ENCODE measurements at places on chromosomes 4 and X.

DNA sequence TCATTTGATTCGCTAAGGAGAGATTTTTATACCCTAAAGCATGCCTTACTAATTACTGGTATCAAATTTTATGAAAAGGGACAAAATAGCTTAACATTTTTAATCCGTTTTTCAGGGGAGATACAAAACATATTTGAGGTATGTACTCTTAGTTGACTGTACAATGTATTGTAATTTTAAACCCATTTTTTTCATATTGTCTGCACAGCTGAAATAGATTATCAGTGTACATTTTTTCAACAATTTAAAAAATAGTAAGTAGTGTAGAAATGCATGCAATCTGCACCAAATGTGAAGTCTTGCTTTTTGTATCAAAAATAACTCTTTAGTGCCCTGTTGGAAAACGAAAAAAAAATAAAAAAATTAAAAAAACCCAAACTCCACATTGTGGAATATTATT, 82.2 kb downstream of the TENM3 start:
- no peak for DNase-seq

GRCh38 chr4:188680004-188680666, 540.9 kb downstream of the TRIML1 start:
- DNase-seq = no peak

- no peak for DNase-seq
Measured at GRCh38 chrX:151816934-151817333, 82.4 kb downstream of the CNGA2 start.

DNA sequence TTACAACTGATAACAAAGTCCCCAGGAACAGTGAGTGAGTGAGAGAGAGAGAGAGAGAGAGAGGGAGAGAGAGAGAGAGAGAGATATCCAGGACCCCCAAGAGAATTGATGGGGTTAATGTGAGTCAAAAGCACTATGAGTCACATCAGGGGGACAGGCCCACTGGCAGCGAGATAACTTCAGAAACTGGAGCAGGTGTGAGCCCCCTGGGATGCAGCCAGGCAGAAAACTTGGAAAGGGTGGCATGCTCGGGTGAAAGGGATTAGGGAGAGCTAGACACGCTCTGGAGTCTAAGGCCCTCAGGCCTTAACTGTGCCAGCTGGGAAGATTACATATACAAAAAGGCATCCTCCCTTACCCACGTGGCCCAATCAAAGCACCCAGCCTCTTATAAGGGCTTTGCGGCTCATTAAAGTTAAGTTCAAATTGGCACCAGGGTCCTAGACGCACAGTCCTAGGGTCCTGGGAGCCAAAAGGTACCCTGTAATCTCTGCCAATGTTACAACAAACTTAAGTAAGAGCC, 841 bp downstream of the ACOT9 start:
- DNase-seq = no peak

DNA sequence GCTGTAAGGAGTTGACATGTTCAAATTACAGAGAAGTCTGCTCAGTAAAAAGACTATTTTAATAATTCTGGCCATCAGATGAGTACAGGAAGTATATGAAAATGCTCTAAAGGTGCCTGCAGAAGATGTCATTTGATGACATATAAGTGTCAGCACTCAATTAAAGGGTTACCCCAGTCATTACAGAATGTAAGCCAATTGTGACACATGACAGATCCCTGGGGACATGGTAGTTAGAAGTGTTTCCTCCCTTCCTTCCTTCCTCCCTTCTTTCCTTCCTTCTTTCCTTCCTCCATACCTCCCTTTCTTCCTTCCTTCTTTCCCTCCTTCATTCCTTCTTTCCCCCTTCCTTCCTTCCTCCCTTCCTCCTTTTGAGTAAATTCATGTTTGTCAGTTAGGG, 453.0 kb downstream of the RAPGEF2 start:
- DNase-seq = no peak

DNA sequence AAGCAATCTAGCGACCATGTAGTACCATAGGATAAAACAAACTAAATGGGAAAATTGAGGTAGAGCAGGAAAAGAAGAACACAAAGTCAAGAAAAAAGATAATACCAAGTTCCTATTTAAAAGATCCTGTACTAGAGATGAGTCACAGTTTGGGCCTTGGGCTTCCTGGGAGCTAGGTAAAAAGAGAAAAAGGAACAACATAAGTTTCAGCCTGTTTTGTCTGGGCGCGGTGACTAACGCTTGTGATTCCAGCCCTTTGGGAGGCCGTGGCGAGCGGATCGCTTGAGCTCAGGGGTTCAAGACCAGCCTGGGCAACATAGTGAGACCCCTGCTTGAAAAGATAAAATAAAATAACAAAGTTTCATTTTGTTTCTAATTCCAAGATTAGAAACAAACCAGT, 14.0 kb upstream of the TMEM156 start:
- DNase-seq = no peak

DNA sequence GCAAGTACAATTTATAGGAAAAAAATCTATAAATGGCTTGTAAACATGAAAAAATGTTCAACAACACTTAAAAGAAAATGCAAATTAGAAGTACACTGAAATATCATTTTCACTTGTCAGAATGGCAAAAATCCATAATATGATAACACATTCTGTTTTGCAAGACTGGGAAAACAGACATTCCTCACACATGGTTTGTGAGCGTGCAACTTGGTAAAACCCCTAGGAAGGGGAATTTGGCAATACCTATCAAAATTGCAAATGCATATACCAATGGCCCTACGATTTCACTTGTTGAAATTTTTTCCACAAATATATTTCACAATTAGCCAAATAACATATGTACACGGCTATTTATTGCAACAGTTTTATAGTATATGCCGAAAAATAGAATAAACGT, 31.4 kb downstream of the TBC1D9 start:
- no peak for DNase-seq

- DNase-seq = no peak
Measured at GRCh38 chrX:11449613-11450012, 156.4 kb downstream of the AMELX start.

- DNase-seq = no peak
Measured at GRCh38 chr4:2621419-2621818, 85.0 kb downstream of the FAM193A start.

- no peak for DNase-seq
Measured at GRCh38 chr4:132284910-132285426, 864.1 kb upstream of the PCDH10 start.

GRCh38 chrX:4710618-4711433, 997.4 kb upstream of the PRKX start:
- DNase-seq = no peak

DNA sequence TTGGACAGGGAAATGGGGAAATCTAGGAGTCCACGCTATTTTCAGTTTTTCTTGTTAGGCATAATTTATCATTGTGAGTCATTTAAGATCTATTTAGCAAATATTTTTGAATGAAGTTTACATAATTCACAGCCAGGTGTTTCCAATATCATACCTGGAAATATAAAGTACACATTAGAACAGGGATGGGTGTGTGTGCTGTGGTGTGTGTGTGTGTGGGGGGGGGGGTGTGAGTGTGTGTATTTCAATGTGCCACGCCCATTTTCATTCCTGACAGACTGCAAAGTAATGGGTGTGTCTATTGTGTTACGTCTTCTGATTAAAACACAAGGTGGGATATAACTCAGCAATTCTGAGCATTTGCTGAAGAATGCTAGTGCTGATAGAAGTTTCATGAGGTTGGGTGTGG, 33.2 kb downstream of the ARHGAP10 start:
- DNase-seq = no peak

GRCh38 chr4:150215601-150216000, 137.4 kb downstream of the DCLK2 start:
- no peak for DNase-seq

DNA sequence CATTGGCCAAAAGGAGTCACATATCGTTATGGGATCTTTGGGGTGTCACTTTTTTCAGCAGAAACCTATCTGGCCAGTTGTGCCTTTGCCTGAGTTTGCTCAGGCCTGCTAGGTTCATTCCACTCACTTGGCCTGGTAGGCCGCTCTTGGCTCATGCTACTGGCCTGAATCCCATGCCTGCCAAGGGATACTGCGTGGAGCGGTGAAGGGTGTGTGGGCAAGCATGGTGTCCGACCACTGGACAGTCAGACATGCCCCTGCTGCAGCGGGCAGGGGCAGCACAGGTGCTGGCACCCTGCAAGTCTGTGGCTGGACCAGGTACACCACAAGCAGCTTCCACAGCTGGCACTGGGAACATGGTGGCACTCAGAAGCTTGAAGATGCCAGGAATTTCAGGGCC, 11.3 kb upstream of the PPM1K start:
- no peak for DNase-seq

GRCh38 chr4:11402192-11402591, 26.5 kb downstream of the HS3ST1 start:
- no peak for DNase-seq

GRCh38 chrX:33906971-33907370, 225.1 kb downstream of the FAM47A start:
- DNase-seq = no peak

- DNase-seq = no peak
Measured at GRCh38 chr4:127917151-127917550, 36.5 kb downstream of the PLK4 start.
